Activated CD4-positive, CD25-positive, alpha-beta regulatory T cell (primary cell): ENCODE measurements at places on chromosomes 2 and 18.

GRCh38 chr2:108920-109809, 62.9 kb upstream of the FAM110C start:
- no peak for DNase-seq

- no peak for DNase-seq
Observed at GRCh38 chr2:36356990-36357846, 1.6 kb downstream of the CRIM1 start.

DNA sequence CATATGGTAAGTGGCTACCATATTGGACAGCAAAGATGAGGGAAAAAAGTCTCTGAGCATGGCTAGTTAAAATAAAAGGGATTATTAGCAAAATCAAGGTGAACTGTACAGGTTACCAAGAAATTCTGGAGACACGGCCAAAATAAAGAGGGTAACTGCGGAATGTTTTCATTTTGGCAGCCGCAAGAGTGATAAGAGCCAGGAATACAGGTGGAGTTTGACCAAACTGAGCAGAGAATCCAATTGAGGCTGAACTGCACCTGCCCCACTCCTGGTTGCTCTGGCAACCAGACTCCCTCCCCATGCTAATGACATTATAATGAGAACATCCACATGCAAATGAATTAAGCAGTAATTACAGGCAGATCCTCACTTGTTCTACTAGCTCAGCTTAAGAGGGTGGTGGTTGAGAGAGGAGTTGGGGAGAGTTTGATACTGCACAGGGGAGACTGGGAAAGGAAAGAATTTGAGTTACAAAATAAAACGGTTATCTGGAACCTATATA, 18.8 kb upstream of the EPHA4 start:
- no peak for DNase-seq

- no peak for DNase-seq
Observed at GRCh38 chr2:232539298-232540231, at the start of gene CHRNG. TSS of gene CHRNG (plus strand) at chr2:232539692. CDS start at chr2:232539748, 56 bp downstream.

- DNase-seq: peak; percentile 18
Observed at GRCh38 chr18:12726774-12727550, 24.1 kb downstream of the PSMG2 start.

- no peak for DNase-seq
Observed at GRCh38 chr2:212904646-212905045, 246.8 kb downstream of the IKZF2 start.

DNA sequence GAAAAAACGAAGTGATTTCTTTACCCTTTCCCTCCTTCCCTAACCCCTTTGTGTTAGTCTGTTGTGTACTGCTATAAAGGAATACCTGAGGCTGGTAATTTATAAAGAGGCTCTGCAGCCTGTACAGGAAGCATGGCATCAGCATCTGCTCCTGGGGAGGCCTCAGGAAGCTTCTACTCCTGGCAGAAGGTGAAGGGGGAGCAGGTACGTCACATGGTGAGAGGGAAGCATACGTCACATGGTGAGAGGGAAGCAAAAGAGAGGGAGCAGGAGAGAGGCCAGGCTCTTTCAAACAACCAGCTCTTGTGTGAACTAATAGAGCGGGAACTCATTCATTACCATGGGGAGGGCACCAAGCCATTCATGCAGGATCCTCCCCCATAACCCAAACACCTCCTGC, 126.2 kb downstream of the CAPN13 start:
- DNase-seq: no peak

- no peak for DNase-seq
Observed at GRCh38 chr18:79366177-79367094, 29.3 kb upstream of the NFATC1 start.

- no peak for DNase-seq
Observed at GRCh38 chr2:25437881-25438662, 96.3 kb upstream of the DNMT3A start.

DNA sequence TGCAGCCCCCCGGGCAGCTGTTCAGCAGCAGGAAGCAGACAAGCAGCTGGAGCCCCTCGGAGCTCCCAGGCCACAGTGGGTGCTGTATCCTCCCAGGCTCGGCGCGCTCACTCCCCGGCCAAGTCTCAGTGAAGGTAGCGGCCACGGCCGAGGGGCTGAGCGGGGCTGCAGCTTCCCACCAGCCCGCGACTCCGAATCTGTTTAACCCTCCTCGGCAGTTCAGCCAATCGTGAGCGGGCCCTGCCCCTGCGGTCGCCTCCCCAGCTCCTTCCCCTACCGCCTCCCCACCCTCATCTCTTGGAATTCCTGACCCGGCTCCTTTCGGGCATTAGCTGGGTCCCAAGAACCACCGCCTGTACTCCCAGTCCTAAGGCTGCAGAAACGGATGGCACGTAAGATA, at the start of gene RESP18:
Gene RESP18, minus strand, starts transcription at position 203 of the 400 bp plus-strand sequence.
- DNase-seq: no peak

DNA sequence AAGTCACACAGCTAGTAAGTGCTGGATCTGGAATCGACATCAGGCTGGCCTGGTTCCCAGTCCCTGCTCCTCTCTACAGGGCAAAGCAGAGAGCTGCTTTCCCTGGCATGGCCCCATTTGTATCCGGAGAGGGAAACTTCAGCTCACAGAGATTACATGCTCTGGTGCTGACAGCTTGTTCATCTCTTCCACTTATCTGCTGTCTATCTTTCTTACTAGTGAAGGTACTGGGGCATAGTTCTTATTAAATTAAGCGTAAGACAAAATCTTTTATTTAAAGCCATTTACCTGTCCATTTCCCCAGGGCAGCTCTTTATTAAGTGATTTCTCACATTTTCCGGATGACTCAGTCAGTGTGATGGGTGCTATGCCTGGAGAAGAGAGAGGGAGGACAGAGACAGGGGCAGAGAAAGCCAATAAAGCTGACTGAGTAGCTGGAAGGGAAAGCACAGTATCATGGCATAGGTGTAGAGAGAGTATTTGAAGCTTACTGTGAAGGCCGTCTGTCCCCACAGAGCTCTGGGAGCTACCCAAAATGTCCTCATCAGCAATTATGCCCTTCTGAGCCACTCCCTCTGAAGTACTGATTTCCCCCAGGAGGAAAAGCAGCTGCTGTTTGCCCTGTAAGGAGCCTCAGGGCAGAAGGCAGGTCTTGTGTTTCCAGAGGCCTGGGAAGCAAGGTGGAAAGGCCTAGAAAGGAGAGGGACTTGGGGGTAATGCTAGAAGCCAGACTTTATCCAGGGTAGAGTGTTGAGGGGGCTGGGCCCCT, 44.1 kb upstream of the EPAS1 start:
- no peak for DNase-seq

DNA sequence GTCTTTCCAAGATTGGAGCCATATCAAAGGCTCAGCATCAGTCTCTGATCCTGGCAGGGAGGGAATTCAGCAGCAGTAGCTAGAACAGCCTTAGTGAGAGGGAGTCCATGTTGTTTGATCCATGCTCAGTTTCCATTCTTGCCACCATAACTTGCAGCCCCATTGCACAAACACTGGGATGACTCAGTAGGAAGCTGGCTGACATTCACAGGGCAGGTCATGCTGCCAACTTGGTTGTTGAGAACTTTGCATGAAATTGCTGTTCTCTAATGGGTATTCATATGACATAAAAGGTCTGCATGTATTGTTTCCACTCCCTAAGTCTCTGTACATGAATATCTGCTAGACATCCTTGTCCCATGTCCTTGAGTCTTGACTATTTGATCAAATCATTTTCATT, 29.9 kb upstream of the STAT4 start:
- DNase-seq: no peak

DNA sequence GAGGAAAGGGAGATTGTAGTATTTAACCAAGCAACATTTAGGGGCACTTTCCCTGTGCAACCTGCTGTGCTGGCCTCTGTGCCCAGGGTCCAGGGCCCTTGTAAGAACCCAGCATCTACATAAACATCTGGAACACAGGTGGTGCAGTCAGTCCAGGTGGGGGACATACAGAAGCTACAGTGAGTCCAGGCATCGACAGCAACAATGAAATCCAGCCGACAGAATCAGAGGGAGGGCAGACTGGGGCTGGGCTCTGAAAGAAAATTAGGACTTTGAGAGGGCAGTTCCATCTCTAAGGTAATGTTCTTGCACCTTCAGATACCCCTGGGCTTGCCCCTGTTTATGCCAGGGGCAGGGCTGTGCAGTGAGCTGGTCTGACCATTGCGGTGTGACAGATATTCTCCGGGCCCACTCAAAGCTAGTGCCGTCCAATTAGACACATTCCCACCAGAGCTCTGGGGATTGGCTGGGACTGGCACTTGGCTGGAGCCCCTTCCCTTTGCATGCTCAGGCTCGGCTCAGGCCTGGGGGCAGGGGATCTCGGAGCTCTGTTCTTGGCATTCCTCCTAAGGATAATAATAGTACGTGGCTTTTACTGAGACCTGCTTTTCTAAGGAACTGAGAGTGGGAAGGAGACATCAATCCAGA, 5.4 kb downstream of the LBH start:
- DNase-seq: no peak

GRCh38 chr2:188978291-188979081, 4.3 kb downstream of the COL3A1 start:
- DNase-seq: no peak

DNA sequence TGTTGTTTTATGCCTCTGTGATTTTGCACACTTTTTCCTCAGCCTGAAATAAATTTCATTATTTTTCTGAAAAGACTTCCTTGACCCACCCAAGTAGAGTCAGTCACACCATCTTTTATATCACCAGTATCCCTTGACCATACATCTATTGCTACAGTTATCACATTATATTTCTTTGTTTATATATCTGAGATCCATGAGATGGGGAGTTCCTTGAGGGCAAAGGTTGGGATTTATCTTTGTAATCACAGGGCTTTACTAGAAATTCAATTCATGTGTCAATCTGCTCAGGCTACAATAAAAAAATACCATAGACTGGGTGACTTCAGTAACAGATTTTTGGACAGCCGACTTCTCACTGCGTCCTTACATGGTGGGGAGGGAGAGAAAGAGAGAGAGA, 12.8 kb upstream of the RNF138 start:
- no peak for DNase-seq

- no peak for DNase-seq
Observed at GRCh38 chr2:235416858-235417499, 76.9 kb upstream of the AGAP1 start.

DNA sequence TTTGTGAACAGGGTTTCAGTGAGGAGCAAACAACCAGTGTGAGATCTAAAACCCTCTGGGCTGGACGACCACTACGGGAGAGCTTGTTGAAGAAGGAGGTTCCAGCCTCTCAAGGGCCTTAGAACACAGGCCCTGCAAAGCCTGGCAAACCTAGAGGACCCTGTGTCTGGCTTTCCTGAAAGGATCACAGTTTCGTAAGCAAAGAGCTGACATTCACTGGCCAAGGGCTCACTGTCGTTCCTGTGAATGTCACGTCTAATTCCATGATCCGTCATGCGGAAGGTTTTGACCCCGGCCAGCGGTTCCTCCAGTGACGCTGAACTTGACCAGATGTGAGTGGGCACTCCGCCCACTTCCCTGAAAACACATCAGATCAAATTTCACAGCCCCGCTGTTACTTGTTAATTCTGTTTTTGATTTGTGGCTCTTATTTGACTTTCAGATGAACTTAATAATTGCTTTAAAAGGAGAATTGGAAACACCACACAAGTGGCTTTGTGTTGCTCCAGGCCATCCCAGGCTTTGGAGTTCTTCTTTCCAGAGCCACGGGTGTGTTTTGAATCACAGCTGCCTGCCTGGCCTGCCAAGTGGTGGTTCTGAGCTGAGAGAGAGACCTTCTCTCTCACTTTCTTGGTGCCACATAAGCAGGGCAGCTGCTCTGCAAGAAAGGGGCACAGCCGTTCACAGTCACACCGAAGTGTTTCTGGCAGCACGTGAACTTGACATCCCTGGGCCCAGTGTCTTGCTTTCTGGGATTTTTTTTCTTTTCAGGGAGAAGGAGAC, 308.4 kb downstream of the NDUFA10 start:
- DNase-seq: no peak

DNA sequence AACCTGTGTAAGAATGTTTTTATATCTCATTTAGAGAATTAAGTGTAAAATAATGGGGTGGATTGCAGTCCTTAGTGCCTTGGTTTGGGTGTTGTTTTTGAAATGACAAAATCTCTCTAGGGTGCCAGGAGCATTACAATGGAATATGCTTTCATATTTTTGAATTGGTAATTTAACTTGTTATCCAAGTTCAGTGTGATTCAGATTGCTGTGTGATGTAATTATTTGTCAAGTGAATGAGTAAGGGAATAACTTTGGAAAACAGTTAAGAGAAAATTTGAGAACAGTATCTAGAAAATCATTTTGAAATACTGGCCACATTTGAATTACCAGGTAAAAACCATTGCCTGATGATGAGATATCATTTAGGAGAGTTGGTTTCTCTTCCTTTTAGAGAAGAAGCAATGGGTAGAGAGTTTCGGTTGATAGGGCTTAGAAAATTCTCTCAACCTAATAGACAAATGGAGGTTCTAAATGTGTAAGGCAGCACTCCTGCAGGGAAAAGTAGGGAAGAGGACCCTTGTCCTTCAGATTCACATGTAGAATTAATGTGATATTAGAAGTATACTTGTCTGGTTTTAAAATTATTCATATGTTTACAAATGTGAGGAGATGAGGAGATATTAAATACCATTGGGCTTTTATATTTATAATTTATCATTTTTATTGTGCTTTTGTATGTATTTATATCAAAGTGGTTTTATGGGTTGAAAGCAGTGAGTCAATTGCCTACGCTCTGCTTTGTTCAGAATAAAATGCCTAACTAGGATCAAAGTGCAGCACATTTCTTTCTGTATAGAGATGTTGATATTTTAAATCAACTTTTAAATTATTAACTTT, 124.8 kb downstream of the PHLPP1 start:
- DNase-seq: no peak

- DNase-seq: no peak
Observed at GRCh38 chr2:39160982-39161381, 40.1 kb upstream of the SOS1 start.
